Activated naive CD4-positive, alpha-beta T cell treated with anti-CD3 and anti-CD28 coated beads, Interleukin-2, amount 50 U/mL, for 72 hours (primary cell): ENCODE measurements at places on chromosomes 6 and 20.

DNA sequence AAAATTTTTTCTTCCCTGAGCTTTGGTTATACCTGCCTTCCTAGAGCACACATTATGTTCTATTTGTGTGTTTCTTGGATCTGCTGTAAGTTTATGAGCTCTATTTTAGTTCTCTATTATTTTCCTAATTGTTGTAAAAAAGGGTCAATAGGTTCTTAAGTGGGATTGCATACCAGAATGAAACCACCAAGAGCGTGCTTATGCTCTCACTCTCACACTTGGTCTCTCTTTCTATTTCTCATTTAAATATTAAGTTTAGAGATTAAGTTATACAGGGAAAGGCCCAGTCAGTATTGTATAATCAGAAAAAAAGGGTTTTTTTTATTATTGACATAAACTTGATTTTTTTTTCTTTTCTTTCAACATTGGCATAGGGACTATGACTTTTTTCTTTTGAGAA is 96.8 kb downstream of the RIMS1 start:
- DNase-seq: no peak

GRCh38 chr6:79544939-79545450 is 7.8 kb upstream of the LCA5 start:
- DNase-seq: no peak

- no peak for DNase-seq
Observed at GRCh38 chr6:170280689-170281045, 10.2 kb downstream of the DLL1 start.

GRCh38 chr20:2005831-2006426 is 12.1 kb upstream of the PDYN start:
- DNase-seq: peak; percentile 76

GRCh38 chr6:35019171-35019570 is 122.0 kb downstream of the TCP11 start:
- no peak for DNase-seq

- no peak for DNase-seq
Observed at GRCh38 chr6:43202451-43202850, 20.5 kb downstream of the CUL9 start.

GRCh38 chr6:10383331-10384090 is 31.4 kb downstream of the TFAP2A start:
- no peak for DNase-seq

DNA sequence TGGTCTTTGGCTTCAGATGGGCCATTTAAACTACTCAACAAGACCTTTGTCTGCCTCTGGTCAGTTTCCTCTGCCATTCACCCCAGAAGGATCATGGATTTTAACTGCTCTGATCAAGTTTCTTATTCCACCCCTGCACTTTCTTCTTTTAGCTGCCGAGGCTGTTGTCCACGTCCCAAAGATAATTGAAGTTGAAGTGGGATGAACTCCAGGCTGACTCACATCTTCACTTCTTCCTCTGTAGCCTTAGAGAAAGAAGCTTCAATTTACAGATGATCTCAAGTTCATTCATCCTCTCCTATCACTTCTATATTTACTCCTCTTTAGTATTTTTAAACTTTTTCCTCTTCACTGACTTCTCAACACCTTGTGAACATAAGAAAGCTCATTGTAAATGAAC is 651.6 kb downstream of the UTRN start:
- DNase-seq: no peak

- no peak for DNase-seq
Observed at GRCh38 chr6:130466748-130467061, 100.9 kb downstream of the TMEM200A start.

DNA sequence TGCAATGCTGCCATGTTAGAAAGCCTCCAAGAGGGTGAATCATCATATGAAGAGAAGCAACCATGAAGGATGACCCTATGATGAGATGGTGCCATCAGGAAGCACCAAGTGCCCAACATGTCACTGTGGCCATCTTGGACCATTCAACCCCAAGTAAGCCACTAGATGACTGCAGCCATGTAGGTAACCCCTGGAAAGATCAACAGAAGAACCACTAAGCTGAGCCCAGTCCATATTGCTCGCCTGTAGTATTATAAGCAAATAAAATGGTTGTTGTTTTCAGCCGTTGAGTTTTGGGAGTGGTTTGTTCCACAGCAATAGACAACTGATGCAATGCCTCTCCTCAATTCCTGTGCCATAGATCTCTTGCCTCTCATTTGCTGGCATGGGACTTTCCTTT is 140.9 kb downstream of the SCML4 start:
- no peak for DNase-seq

GRCh38 chr6:111564482-111564945 is 41.2 kb downstream of the TRAF3IP2 start:
- no peak for DNase-seq

GRCh38 chr6:3457710-3458602 is 1.1 kb upstream of the SLC22A23 start:
- peak; percentile 15 for DNase-seq

DNA sequence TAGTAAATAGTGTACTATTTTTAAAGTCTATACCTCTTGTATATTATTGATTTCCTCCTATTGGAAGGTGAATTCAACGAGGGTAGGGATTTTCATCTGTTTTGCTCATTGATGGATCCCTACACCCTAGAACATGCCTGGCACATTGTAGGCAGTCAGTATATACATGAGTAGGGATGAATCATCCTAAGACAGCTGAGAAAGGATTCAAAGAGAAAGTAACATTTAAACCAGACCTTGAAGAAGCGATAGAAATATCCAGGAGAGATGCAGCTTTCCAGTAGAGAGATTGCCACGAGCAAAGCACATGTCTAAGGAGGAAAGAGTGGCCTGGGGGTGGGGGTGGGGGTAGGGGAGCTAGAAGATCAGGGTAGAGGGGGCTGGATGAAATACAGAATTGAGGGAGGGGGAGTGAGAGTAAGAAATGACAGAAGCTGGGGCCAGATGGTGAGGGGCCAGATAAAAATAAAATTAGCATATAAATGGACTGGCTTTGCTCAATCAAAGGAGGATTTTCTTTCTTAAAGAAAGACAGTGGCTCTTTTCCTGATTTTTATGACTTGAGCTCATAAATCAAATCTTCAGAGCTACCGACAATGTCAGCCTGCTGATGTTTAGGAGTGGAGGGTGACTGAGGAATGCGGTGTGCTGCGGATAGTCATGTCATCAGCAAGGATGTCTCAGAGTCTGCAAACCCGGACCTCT is 168.2 kb downstream of the SAMD5 start:
- no peak for DNase-seq

GRCh38 chr6:146277142-146277541 is 248.3 kb downstream of the GRM1 start:
- no peak for DNase-seq

DNA sequence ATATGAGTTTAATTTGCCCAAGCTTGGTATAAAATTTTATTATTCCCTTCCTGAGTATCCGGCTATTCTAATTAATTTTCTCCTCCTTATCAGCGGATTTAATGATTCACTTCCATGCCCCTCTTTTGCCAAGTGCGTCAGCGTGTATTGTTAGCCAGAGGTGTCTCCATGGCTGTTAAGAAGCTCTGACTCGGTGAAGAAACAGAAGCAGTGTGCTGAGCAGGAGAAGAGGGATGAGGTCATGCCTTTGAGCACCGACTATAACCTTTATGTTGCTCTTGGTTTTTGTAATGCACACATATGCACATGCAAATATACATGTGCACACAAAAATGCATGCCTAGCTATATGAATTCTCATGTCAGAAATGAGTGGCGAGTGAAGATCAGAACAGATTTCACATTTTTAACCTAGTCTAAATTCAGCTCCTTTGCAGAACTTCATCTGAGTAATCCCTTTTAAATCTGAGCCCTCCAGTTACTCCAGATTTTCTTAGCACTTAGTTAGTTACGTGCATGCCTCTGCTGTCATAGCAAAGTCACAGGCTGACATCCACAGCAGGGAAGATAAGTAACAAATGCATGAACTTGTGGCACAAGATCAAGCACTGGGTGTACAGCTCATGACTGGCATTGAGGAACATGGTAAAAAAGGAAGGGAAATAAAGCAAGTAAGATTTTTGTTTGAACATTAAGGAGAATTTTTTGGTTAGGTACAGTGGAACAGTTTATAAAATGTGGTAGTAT is 24.3 kb downstream of the HTR1E start:
- no peak for DNase-seq

- DNase-seq: no peak
Observed at GRCh38 chr20:40319741-40320516, 369.1 kb downstream of the MAFB start.

DNA sequence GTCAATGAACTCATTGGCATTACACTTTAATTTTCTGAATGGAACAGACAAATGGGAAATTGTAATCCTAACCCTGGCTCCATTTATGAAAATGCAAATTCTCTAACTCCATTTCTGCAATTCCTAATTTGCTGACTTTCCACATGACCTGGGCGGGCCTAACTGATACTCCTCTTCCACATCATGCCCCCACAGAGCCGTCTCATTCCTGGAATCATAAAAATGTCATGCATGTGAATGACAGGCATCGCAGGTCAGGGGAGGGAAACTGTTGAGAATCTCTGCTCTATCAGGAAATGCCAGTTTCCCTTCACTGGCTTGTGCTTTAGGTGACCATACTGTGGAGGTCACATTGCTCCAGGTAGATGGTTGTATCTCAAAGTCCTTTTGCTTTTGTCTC is 165.1 kb downstream of the ZNF217 start:
- DNase-seq: no peak

GRCh38 chr20:1448081-1448620 is 18.5 kb downstream of the NSFL1C start:
- no peak for DNase-seq

DNA sequence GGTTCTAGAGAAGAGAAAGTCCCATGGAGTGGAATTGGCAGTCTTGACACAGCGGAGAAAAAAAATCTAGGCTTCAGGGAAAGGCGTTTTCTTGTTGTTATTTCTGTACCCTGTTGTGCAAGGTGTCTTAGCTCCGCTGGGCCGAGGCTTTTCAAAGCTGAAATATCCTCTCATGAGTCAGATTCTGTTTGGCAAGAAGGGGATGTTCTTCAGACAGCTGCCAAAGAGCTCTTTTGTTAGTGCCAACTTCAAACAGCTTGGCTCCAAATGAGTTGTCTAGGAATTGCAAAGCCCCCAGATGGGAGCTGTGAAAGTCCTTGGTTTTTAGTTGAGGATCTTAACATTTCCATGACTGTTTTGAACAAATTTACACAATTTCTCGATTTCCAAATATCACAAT is 45.6 kb downstream of the LRRN4 start:
- no peak for DNase-seq

GRCh38 chr6:21360336-21360735 is 233.2 kb upstream of the SOX4 start:
- DNase-seq: no peak

DNA sequence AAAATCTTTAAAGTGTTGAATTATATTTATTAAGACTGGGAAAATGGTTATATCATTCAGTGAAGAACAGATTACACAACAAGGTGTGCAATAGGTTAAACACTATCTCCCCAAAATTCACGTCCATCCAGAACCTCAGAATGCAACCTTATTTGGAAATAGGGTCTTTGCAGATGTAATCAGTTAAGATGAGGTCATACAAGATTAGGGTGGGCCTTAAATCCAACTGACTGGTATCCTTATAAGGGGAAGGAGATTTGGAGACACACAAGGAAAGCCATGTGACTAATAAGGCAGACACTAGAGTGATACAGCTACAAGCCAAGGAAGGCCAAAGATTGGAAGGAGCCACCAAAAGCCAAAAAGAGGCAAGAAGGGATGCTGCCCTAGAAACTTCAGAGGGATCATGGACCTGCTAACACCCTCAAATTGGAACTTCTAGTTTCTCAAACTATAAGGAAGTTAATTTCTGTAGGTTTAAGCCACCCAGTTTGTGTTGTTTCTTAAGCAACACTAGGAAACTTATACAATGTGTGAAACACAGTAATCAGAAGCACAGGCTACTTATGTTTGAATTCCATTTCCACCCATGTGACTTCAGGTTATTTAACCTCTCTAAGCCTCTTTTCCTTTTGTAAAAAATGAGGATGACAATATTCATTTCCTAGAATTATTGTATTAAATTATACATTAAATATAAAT is 16.9 kb downstream of the ILRUN start:
- DNase-seq: no peak

DNA sequence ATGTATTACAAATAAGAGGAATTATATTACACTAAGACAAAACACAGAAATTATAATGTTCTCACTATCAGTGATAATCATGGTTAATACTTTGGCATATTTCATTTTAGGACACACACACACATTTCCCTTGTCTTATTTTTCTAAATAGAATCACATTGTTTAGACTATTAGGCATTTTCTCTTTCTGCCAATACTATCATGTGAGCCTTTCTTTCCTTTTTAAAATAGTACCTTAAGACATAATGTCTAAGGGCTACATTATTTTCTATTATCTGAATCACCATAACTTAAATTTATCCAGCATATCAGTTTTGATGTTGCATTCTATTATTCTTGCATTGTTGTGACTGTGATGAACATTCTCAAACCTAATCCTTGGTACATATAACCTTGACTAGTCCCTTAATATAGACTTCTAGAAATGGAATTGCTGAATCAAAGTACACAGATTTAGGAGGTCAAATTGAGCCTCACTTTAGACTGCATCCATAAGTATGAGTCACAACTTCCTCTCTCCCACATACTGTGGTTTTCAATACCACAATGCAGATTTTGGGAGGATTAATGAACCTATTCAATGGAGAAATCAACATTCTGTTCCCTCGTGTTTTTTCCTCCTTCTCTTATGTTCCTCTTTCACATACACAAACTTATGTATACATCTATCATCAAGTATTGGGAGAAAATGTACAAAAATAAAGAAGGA is 212.6 kb downstream of the MOXD1 start:
- no peak for DNase-seq

DNA sequence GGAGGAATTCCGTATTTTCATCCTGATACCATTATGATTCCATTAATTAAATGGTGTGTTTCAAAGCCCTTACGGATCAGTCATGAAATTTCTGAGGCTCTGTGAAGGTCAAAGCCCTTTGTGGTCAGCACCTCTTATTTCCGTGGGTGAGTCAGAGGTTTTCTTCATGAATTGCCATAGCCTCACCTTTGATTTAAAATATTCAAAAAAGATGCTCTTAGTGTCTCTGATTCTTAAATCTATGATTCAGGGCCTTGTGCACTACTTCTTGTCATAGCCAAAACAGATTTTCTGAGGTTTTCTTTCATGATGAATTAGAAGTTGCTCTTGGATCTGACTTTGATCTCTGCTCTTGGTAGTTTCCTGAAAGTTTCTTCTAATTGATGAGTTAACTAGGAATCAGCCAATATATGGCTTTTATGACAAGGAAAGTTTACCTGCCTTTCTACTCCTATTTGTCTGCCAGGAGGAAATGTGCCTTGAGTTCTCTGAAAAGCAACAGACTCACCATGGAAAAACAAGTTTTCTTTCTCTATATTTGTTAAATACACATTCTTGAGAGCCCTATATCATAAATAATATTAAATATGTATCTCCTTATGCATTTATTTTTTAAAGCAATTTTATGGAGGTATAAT is 613.0 kb downstream of the UTRN start:
- DNase-seq: no peak
